ENCODE measurements at places on chromosomes 13 and 19.

GRCh38 chr13:73873940-73874830, 260.0 kb downstream of the KLF12 start:
- no peak for DNase-seq

GRCh38 chr13:67143544-67144115, 86.5 kb downstream of the PCDH9 start:
- no peak for DNase-seq

DNA sequence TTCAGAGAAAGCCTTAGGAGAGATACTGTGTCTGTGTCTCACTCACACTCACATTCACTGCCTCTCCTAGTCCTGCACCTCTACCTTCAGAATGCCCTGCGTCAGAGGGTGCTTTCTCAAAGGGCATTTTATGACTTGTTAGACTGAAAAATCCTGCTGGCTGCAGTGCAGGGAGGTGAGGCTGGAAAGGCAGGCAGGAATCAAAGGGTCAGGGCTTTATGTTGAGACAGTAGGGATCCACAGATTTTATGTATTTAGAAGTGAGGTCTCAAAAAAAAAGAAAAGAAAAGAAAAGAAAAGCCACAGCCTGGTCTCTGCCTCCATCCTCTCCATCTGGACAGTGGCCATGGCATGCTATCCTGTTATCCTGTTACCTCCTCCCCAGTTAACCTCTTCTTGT, 936.0 kb upstream of the SLC10A2 start:
- DNase-seq: no peak

DNA sequence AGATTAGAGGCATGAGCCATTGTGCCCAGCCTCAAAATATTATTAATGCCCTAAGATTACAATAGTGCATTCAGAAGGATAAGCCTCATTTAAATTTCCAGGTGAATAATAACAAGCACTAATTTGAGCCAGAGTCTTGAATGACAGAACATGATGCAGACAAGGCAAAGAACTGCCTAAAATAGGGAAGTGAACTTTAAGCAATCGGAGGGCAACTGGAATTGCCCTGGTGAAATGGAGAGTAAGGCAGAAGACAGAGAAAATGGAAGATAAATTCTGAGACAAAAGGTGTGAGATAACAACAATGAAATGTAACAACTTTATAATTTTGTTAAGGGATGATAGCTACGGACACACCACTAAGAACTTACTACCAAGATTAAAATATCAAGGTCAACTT, 199.9 kb downstream of the DIAPH3 start:
- DNase-seq: no peak

DNA sequence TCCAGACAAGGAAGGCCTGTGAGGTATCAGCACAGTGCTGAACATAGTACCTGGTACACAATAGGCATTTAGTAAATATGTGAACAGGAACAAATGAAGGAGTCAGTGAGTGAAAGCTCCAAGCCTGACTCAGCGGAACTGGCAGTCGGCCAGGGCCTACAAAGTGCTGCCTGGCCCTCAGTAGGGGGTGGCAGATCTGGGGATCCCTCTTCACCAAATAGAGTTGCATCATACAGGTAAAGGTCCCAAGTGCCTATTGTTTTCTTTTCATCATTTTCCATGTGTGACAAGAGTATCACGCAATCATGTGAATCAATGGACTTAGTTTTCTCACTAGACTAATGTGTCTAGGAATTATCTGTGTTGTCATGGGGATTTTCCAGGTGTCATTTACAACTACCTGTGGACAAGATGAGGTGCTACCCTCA, 9.2 kb downstream of the CYP2B6 start:
- no peak for DNase-seq

- DNase-seq: no peak
These were observed 83.2 kb downstream of the CCNA1 start for GRCh38 chr13:36515466-36515865.

DNA sequence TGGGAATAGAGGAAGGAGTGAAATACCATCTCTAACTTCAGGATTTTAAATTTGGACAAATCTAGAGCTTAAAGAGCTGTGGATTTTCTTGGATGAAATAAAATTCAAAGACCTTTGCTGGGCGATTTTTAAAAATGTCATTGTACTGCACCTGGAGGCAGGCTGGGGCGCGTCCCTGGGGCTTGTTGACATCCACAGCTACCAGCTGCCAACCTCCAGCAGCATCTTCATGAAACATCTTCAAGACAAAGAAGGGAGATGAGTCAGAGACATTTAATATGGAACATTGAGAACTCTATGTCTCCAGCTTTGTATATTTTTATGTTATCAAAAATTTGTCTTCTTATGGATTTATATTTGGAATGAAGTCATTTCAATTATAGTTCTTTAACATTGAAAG, 132.5 kb downstream of the NALCN start:
- DNase-seq: peak; percentile 8

DNA sequence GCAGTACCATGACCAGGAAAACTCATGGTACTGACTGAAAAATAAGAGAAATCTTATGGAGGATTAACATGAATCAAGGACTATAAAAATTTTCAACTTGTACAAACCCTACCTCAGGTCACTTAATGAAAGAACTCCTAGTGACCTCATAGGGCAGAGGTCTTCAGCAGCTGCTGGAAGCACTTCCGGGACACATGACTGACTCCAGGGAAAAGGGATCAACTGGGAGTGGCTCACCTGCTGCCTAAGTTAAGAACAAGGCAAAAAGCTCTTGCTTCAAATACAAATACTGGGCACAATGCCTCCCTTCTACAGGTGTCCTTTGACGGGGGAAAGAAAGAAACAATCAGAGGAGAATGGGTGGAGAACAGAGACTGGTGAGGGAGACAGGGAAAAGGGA, 18.6 kb downstream of the DOCK9 start:
- peak; percentile 38 for DNase-seq

- DNase-seq: no peak
These were observed 47.0 kb downstream of the SACS start for GRCh38 chr13:23386533-23386932.

DNA sequence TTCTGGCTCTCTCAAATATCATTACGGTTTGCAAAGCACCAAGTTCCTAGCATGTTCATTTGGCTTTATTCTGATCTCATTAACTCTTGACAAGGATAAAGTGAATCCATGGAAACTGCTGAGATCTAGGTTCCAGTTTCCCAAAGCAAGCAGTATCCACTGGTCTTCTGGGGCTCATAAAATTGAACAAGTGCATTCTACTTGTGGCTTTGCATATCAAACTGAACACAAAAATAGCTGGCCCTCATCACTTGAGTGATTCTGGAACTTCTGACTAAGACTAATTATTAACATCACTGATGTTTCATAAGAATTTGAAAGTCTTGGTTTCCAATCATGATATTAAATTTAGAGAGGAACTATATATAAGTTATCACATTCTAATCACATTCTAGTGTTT, 6.3 kb upstream of the KCTD12 start:
- DNase-seq: no peak

- DNase-seq: no peak
These were observed 53.6 kb upstream of the FARP1 start for GRCh38 chr13:98089246-98089645.

DNA sequence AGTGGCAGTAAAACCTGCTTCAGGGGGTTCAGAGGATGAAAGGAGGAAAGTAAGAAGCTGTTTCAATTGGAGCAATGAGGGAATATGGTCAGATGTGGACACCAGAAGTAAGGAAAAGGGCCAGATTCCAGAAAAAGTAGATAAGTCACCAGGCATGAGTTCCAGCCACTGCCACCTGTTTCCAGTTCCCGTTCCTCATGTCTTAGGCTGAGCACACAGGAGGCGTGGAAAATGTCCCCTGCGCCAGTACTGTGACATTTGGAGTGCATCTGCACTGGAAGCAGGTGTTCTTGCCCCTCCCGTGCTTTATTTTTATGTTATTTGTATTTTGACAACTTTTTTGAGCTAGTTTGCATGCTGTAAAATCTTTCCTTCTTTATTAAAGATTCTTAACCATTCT, 25.3 kb downstream of the LMO7 start:
- no peak for DNase-seq

GRCh38 chr19:34452723-34453122, 24.5 kb downstream of the UBA2 start:
- no peak for DNase-seq

DNA sequence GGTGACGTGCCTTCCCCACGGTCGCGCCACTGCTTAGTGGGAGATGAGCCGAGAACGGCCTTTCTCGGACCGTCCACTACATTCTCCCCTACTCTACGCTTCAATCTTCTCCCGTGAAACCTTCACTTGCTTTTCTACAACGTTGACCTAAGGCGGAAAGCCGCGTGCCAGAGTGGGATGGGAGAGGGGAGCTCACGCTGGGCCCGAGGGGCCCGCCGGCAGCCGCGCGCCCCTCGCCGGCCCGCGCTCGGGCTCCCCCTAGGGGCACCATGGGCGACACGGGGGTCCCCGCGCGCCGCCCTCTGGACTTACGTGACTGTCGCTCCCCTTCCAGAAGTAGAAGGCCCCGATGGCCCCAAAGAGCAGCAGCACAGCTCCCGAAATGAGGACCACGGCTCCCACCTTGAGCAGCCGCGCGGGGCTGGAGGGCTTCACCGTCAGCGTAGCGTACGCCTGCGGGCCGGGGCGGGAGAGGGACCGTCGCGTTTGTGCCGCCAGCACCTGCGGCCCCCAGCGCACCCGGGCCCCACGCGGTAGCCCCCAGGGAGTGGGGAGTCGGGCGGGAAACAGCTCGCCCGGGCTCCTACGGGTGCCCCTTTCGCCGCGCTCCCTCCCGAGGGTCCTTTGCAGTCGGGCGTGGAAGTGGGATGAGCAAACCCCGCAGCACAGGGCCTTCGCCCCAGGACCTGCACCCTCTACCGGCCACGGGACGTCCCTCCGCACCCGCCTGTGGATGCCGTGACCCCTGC, 727 bp downstream of the CNMD start:
- DNase-seq: no peak

DNA sequence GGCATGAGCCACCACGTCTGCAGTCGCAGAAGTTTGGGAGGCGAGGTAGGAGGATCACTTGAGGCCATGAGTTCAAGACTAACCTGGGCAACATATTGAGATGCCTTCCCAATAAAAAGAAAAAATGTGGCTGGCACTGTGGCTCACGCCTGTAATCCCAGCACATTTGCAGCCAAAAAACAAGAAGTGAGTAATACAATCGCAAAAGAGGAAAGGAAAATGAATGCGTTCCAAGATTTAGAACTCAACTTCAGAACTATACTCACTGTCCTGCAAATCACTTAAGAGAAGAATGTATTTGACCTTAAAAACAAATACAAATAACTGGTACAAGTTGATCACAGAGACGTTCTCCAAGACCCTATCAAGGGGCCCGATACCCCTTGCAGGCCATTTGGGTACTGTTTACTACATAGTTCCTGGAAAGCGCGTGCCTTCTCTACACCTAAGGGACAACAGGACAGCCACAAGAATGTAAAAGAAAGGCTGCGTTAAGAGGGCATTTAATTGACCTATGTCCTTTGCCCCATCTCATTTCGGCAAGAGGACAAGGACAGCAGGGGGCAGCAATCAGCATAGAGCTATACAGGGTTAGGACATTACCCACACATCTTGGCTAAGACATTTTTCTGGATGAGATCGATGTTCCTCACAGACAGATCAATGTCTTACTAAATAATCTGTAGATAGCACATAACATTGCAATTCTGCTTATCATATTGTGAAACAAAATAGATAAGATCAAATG, 41.3 kb downstream of the FLT3 start:
- DNase-seq: no peak

- DNase-seq: no peak
These were observed 9.1 kb upstream of the C19orf12 start for GRCh38 chr19:29724102-29724641.

- DNase-seq: no peak
These were observed 41.2 kb downstream of the STK24 start for GRCh38 chr13:98535501-98536354.

DNA sequence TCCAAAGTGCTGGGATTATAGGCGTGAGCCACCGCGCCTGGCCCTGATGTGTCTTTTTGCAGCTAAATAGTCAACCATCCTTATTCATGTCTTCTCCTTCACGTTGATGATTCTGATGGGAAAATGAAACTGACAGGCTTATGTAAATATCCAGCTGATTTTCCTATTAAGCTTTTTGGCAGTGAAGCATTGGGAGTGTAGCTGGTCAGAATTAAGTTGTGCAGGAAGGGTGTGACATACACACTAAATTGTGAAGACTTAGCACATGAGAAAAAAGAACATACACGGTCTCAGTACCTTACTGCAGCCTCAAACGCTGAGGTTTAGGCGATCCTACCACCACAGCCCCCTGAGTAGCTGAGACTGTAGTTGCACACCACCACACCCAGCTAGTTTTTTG, 50.5 kb upstream of the USE1 start:
- no peak for DNase-seq

GRCh38 chr13:31286930-31287329, 87.2 kb downstream of the B3GLCT start:
- DNase-seq: no peak

DNA sequence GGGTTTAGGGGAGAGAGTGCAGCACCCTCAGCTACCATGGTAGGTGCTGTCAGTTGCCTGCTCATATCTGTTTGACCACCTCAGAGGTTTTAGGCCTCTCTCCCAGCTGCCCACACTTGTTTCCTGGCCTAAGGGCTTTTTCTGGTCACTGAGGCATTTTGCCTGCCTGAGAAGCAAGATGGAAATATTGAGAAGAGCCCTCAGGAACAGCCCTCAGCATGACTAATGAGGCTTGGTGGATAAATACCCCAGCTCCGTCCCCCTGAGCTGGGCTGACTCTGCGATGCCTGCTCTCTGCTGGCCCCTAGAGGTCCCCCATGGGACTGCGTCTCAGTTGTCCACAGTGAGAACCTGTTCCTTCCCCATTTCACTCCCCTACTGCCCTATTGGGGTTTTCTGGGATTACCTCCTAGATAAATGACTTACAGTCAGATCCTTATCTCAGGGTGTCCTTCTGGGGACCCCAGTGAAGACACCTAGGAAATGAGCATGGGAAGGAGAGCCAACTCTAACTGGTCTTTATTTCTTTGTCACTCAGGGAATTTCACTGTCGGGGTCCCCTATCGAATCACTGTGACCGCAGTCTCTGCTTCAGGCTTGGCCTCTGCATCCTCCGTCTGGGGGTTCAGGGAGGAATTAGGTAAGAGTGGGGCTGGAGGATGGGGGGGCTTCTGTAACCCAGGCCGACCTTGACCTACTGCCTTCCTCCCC, 13.3 kb downstream of the PALM3 start:
- DNase-seq: no peak
